ENCODE measurements at places on chromosomes 12 and 14. TPM values are rescaled to one million over a fixed set of nuclear protein-coding genes. Genes with fewer than 3 reads are reported as not detected.

Gene INSM2
- total RNA-seq, result not detected

Gene PROX2
- total RNA-seq, result not detected

Gene PRKAG1
- 70.3 TPM for total RNA-seq

Gene DBX2
- not detected for total RNA-seq

Gene RGS6
- total RNA-seq, result not detected

Gene RASAL1
- not detected for total RNA-seq

Gene CKB
- total RNA-seq, result 104 TPM

Gene CHST11
- total RNA-seq, result 1.6 TPM

Gene TROAP
- 40.1 TPM for total RNA-seq

Gene BCDIN3D
- 1.7 TPM for total RNA-seq

Gene RPL10L
- total RNA-seq, result not detected

Gene CD163L1
- total RNA-seq, result 0.17 TPM

Gene RASSF9
- total RNA-seq, result under 0.01 TPM

Gene PPP1R1A
- not detected for total RNA-seq

Gene PDE3A
- 0.34 TPM for total RNA-seq

Gene POTEG
- total RNA-seq, result not detected

Gene RBP5
- not detected for total RNA-seq

Gene GALNT8
- total RNA-seq, result 0.15 TPM

Gene AQP2
- total RNA-seq, result not detected

Gene COCH
- total RNA-seq, result 0.45 TPM

Gene BMP4
- 7.4 TPM for total RNA-seq

Gene GALNT4
- total RNA-seq, result 5.4 TPM

Gene LGR5
- total RNA-seq, result under 0.01 TPM

Gene MUCL1
- not detected for total RNA-seq

Gene PLCZ1
- total RNA-seq, result not detected

Gene CLEC2B
- 2.5 TPM for total RNA-seq

Gene HELB
- total RNA-seq, result 1.2 TPM

Gene GRIP1
- not detected for total RNA-seq

Gene OAS3
- total RNA-seq, result 9.4 TPM

Gene RDH11
- total RNA-seq, result 101 TPM

Gene LPAR5
- total RNA-seq, result not detected

Gene GDF3
- total RNA-seq, result not detected

Gene LRFN5
- 2.9 TPM for total RNA-seq

Gene PTCSC3
- total RNA-seq, result not detected

Gene KTN1
- 65.4 TPM for total RNA-seq

Gene CPNE6
- total RNA-seq, result not detected

Gene LRRC43
- total RNA-seq, result 1.3 TPM
